ENCODE measurements at places on chromosomes 11 and 22. TPM values are rescaled to one million over a fixed set of nuclear protein-coding genes. Genes with fewer than 3 reads are reported as not detected.

DNA sequence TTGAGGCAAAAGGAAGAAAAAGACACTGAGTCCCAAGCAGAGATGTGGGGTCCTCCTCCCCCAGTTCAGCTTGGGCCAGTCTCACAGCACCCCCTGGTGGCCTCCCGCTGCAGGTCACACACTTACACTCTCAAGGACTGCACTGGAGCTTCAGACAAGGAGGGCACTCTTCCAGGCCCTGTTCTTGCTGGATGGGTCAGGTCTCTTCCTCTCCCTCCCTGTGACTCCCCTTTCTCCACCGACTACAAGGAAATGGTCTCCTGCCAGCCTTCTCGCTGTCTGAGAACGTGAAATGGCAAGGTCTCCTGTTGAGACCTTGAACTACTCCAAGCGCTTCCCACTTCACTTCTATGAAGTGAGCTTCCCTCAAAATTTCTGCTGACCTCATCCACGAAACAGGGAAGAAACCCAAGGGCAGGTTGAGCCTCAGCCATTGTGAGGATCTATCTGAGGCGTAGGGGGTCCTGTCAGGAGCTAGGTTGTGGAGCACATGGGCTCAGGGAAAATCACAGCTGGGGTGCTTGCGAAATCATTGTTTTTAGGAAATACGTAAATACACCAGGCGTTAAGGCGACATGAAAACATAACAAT is 11.2 kb upstream of the IGLL1 start:
- DNase-seq = peak; percentile 24

- DNase-seq = peak; percentile 84
Measured at GRCh38 chr11:68302670-68303069, 9.7 kb upstream of the LRP5 start.

The LARGE2 gene
- not detected for total RNA-seq

GRCh38 chr11:120289426-120289825 is 35.7 kb upstream of the TLCD5 start:
- no peak for DNase-seq

The B4GALNT4 gene
- 40.8 TPM for total RNA-seq

DNA sequence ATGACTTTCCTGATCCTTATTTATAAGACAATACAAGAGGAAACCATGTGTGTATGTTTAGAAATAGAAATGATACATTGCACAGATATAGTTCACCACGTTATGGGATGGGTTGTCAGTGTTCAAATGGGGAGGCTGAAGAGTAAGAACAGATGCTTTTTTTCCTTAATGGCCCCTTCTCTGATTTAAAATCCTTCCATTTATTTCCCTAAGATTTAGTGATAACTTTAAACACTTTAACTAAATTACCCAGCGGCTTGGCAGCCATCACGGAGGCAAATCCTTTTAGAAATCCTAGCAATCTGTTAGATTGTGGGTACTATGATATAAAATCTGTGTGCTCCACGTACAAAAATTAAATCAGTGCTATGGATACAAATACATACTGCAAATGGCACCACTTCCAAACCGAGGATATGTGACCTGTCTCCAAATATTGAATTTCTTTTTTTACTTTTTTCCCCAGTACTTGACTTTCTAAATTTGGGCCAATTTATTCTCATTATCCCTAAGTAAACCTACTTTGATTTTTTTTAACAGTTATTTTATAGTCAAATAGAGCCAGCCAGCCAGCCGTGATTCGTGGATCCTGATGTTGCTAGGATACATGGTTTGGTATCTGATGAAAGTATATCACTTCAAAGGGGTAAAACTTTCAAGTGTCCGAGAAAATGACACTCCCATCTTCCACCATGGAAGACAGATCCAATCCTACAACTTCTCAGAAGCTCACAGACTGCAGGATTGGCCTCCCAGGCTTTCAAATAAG is 46.1 kb downstream of the BDNF start:
- DNase-seq = no peak

The PIH1D2 gene
- total RNA-seq = 3.3 TPM

DNA sequence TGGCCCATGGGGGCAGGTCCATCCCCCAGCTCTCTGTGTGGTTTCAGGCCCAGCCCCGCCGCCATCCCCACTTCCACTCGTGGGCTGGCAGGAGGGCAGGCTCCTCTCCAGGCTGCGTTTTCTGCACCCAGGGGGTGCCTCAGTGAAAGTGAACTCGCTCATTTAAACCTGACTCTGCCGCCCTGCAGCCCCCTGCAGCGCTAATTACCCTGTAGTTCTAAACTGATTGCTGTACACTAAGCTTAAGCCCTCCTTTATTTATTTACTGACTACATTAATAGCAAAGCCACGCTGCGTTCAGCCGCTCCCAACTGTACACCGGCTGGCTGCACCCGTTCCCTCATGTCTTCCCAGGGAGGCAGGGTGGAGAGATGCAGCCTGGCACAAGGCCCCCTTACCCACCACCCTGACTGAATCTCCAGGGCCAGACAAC is 36.6 kb upstream of the NNMT start:
- no peak for DNase-seq

The PRR33 gene
- not detected for total RNA-seq

DNA sequence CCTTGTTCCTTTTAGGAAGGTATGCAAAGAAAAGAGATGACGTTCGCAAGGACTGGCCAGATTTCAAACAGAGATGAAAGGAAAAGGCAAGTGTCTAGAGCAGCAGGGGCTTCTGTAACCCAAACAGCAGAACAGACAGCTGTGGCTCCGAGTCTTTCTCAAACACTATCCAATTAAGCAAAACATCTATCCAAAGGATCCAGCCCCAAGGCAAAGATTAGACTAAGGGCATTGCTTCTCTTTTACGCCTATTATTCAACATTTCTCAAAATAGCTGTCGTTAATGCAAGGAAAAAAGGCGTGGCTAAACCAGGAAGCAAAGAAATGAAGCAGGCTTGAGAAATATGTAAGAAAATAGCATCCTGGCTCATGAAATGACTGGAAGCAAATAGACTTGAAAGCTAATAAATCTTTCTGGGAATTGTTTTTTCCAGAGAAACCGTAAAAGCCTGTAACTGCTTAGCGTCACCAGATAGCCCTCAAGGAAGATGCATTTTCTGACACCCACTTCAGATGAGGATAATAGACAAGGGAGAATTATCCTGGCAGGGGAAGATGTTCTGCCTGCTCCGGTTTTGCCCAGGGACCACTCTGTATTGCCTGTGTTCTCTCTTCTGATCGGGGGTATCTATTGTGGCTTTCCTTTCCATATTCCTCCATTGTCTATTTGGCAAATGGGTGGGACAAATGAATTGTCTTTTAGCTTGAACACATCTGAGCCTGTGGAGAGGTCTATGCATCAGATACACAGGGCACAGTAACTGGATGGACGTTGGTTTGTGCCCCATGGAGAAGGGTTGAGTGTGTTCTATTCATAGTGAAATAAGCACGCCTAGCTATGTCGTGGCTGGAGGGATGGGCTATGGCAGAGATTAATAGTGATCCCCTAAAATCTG is 20.2 kb downstream of the C11orf96 start:
- no peak for DNase-seq

GRCh38 chr11:11044137-11044855 is 186.4 kb upstream of the ZBED5 start:
- DNase-seq = no peak

GRCh38 chr11:73206801-73207200 is 11.3 kb upstream of the P2RY2 start:
- DNase-seq = peak; percentile 46

DNA sequence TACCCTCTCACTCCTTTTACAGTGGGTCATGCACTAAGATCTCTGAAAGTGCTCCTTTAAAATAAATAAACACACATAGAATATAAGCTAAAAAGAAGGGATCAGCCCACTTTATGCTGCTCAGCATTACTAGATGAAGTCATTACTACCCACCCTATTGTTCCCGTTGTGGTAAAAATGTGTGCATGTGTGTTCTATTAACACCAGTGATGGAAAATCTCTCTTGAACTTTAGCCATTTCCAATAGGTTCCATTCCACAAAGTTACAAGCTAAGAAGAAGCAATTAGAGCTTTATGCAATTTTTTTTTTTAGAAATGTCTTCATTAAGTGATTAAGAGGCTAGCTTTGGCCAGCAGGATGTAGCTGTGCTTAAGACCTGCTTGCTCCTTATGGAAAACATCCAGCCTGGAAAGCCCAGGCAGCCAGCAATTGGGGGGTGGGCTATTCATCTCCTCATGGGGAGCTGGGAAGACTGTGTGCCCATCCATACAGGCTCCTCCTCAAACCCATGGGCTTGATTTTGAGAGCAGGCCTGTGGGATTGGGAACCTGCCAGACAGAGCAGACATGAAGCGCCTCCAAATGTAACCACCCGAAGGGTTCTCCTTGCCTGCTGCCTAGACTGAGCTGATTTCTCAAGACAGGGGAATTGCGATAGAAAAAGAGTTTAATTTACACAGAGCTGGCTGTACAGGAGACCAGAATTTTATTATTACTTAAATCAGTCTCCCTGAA is 92.9 kb upstream of the PARVA start:
- DNase-seq = peak; percentile 77

- DNase-seq = no peak
Measured at GRCh38 chr11:27525824-27526516, 19.4 kb upstream of the LIN7C start.

DNA sequence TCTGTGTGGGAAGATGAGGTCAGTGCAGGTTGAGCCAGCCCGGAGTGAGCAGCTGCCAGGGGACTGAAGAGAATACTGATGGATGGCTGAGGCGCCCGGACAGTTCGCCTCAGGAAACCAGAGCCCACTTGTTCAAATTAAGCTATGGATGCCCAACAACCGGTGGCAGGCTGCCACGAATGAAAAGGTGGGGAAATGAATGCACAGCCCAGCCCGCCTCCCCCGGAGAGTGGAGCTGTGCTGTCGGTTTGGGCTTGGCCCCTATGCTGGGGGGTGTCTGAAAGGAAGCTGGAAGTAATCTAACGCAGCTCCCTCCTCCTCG is 21.9 kb downstream of the HSPA8 start:
- no peak for DNase-seq

The AMBRA1 gene
- total RNA-seq = 27.3 TPM

DNA sequence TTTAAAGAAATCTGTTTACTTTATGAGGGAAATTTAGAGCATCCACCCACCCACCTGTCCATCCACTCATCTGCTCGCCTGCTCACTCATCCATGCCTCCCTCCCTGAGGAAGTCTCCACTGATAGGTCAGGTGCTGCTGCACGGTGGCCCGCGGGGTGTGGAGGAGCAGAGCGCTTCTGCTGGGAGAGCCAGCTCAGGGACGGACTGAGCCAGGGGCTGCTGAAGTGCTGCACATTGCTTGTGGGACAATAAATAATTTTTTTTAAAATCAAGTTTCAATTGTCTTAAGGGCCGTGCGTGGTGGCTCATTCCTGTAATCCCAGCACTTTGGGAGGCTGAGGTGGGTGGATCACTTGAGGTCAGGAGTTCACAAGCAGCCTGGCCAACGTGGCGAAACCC is 148.9 kb downstream of the TBC1D22A start:
- no peak for DNase-seq

All from A172 (cell line).